HT1080 (cell line): ENCODE measurements at places on chromosomes 7 and 10.
A peak's percentile ranks its signal among the peaks of the same experiment; 100 is the strongest.

- no peak for DNase-seq
Observed at GRCh38 chr7:6020371-6021286, 10.5 kb upstream of the ANKRD61 start.

DNA sequence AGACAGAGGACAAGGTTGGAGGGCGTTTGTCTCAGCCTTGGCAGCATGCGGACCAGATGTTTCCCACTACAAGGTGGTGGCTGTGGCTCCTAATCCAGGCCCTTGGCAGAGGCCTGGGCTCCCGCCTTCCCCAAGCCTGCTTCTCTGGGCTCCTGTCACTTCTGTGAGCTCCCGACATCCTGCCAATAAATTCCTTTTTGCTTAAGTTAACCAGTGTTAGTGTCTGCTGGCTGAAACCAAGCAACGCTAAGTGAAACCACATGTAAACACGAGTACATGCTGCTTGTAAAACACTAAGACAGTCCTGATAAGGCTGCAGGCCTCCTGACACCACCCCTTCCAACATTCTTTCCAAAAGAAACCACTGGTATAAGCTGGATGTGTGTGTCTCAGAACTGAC is 263.6 kb upstream of the ZMIZ1 start:
- peak; percentile 84 for DNase-seq

DNA sequence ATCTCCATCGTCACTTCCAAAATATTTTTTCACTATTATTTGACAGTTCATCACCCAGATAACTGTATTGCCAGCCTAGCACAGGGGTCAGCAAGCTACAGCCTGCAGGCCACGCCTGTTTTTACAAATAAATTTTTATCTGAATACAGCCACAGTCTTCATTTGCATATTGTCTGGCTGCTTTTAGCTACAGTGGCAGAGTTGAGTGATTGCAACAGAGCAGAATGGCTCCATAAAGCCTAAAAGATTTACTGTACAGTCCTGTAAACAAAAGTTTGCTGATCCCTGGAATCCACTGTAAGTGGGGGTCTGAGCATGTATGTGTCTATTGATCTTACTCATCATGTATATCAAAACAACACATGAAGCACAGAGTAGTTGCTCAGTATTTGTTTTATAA is 45.9 kb upstream of the GNAI1 start:
- no peak for DNase-seq

DNA sequence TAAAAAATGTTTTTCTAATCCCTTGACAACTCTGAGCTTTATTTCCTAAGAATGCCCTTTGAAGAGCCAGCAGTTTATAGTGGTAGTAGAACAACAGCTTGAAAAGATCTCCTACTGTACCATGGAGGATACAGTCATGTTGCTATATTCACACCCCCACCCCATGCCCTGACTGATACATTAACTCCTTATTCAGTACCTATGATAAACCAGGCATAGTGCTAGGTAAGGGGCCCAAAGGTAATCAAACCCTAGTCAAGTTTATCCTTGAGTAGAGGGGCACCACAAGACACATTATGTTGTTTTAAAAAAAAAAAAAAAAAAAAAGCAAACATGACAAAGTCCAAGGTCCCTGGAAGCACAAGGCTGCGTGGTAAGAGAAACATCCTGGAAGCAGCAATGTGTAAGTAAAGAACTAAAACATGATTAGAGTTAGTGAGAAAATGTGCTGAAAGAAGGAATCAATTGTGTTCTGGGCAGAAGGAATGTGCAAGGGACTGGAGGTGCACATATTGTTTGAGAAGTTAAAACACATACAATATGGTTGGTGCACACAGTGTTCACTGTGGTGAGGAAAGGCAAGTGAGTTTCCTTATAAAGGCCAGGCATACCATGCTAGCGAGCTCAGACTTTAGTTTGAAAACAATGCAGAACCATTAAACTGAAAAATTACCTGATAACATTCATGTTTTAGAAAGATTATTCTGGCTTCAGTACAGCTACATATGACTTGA is 51.2 kb downstream of the PDE1C start:
- DNase-seq, result no peak

DNA sequence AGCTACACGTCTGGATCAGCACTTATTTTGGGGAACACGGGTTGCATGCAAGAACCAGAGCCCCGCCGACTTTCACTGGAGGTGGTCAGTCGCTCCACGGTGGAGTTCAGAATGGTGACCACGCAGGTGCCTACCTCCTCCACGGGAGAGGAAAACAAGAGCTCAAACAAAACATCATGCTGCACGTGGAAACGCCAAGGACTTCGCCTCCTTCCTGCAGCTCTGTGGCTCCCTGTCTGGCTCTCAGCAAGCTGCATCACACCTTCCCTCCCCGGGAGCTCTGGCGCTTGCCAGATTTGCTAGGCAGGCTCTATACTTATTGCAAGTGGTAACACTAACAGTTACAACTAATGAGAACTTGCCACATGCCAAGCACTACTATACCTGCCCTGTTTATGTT is 26.0 kb downstream of the GSDME start:
- DNase-seq, result no peak

GRCh38 chr10:93346694-93347093 is 135.4 kb downstream of the MYOF start:
- peak; percentile 31 for DNase-seq

- no peak for DNase-seq
Observed at GRCh38 chr7:94739180-94739579, 83.2 kb upstream of the SGCE start.

- DNase-seq, result no peak
Observed at GRCh38 chr7:92303761-92304160, 58.0 kb downstream of the ANKIB1 start.

GRCh38 chr10:62454687-62455397 is 80.7 kb downstream of the ZNF365 start:
- DNase-seq, result peak; percentile 70

- no peak for DNase-seq
Observed at GRCh38 chr10:126937026-126937425, 31.8 kb downstream of the DOCK1 start.

DNA sequence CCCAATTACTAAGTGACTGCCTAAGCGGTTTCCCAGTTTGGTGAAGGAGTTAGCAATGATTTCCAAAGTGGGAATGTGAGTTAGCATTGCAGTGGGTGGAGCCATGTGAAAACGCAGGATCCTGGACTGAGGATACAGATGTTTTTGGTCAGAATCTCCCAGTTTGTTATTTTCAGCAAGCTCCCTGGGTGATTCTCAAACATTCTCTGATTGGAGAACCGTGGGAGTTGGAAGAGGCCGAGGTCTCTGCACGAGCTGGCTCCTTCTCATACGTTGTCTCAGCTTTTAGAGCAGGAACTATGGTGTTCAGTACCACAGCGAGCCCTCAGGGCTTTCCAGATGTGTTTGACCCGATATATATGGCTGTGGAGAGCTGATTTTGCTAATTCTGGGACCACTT is 396.5 kb upstream of the NPVF start:
- no peak for DNase-seq

DNA sequence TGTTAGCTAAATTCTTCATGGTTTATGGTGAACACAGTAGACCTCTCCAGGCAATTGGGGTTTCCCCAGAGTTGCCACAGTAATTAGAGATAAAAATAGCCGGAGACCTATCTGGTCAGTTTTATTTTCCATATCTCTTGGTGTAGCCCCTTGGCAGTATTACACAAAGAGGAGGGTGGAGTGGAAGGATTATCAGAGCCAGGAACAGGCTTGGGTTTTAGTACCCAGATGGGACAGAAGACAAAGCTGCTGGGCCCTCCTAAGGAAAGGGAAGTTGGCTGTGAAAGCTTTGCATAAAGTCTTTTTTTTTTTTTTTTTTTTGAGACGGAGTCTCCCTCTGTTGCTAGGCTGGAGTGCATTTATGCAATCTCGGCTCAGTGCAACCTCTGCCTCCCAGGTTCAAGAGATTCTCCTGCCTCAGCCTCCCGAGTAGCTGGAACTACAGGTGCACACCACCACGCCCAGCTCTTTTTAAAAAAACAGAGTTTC is 9.7 kb downstream of the ZSCAN21 start:
- DNase-seq, result no peak

DNA sequence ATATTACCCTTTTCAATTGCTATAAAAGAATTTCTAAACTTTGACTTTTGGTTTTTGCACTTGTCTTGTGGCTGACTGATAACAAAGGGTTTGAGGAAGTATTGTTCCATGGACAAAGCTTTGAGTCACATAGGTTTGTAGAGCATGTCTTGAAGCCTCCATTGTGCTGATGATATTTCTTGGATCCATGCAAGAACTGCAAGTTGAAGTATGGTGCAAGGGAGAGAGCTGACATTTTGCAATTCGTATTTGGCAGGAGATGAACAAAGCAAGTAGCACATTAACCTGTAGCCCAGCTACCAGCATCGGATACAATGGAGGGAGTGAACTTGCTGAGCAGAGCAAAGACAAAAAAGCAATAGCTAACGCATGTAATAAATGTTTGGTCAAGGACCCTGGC is 23.4 kb downstream of the MGAM2 start:
- DNase-seq, result no peak

DNA sequence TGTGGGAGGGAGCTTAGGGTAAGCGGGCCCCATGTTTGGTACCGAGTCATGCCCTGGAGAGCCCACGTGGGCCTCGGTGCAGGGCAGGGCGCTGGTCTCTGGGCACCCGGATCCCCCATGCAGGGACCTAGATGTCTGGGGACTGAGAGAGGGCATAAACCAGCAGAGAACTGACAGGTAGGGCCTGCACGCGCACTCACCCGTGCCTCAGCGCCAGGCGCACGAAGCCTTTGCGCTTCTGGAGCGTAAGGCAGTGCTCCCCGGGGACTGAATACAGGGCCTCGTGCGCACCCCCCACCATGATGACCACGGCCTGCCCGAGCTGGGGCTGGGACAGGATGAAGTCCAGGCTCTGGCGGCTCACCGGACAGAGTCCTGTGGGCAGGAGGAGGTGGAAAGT is 2.8 kb downstream of the MOGAT3 start:
- no peak for DNase-seq

GRCh38 chr7:125195156-125195555 is 265.5 kb upstream of the POT1 start:
- DNase-seq, result no peak

DNA sequence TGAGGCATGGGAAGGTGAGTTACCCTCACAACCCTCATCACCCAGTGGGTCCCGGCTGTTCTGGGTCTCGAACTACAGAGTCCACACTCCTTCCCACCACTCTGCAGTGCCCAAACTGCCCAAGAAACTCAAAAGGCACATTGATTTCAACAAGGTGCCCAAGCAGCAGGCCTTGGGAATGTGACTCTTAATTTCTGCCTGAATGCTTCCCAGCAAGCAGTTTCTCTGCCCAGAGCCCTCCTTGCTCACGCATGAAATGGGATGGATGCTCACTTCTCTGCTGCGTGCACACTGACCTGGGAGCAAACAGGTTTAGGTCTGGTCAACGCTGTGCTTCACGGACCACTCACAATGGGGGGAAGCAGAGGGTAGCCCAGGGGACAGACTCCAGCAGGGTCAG is 77.9 kb downstream of the GRB10 start:
- DNase-seq, result no peak

- DNase-seq, result peak; percentile 6
Observed at GRCh38 chr7:138980563-138981291, 462 bp downstream of the KIAA1549 start.

DNA sequence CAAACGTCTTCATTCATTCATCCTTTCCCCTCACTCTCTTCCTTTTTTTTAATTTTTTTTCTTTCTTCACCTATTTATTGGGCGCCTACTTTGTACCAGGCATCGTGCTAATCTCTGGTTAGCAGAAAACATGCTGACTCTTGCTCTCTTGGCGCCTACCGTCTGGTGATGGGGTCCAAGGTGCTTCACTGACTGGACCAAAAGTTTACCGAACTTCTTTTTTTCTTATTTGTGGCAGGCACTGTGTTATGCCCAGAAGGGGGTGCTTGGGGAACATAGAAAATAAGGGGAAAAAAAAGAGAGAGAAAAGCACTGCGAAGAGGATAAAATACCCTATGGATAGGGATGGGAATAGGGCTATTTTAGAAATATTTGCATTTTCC is 505 bp upstream of the FAM204A start:
- peak; percentile 4 for DNase-seq

DNA sequence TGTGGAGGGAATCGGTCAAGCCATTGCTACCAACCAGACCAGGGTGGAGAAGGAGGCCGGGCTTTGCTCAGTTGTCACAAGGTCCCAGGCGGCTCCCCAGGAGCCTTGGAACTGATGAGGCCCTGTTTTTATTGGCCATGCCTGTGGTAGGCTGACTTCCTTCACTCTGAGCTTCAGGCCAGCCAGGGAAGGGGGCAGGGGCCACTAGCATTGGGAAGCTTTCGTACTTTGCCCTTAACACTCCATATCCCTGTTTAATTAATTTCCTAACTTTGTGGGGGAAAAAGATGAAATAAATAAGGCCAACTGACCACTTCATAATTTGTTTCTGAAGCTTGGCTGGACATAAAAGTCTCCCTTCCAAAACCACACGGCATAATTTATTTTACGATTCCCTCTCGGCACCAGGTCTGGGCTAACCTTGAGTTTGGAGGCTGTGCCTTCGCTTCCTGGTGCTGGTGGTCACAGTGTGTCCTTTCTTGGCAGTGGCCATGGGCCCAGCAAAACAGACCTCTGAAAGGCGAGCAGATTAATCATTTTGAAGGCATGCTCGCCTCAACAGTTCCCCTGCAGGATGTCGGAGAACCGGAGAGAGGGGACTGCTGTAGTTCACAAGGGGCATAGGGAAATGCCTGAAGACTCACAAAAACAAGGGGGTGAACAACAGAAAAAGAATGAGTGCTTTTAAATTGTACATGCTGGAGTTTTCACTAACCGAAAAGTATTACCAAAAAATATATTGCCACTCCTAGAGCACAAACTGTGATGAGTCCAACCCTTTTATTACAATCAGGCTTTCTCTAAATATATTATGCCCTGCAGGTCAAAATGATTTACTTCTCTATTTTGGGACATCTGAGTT is 966.0 kb downstream of the LRMDA start:
- DNase-seq, result no peak

DNA sequence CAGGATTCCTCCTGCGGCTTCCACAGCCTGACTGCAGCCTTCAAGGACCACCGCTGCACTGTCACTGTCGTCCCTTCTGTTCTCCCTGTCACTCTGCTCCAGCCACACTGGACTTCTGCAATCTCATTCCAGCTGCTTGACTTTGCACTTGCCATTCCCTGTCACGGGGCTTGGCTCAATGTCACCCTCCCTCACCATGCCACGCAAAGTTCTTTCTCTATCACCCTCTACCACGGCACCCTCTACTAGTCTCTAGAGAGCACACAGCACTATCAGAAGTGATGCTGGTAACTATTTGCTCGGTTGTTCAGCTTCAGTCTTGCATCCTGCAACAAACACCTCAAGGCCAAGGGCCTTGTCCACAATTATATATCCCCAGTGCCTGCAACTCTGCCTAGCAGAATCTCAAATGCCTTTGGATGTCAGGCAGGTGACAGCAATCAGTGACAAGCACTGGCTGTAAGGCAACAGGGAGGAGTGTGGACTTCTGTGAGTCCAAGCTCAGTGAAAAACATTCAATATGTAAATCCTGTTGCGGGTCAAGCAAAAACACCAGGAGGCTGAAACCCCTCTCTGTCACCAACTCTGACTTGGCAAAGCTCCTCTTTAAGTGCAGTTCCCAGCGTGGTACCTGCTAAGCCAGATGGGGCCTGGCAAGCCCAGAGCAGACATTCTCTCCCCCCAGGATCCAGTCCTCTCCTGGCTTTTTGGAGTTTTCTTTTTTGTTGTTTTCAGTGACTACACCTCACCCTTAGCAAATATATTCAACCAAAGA is 259.9 kb downstream of the FGFR2 start:
- DNase-seq, result no peak
